Islet precursor cell (in vitro differentiated cells): ENCODE measurements at places on chromosomes 3 and 15.

DNA sequence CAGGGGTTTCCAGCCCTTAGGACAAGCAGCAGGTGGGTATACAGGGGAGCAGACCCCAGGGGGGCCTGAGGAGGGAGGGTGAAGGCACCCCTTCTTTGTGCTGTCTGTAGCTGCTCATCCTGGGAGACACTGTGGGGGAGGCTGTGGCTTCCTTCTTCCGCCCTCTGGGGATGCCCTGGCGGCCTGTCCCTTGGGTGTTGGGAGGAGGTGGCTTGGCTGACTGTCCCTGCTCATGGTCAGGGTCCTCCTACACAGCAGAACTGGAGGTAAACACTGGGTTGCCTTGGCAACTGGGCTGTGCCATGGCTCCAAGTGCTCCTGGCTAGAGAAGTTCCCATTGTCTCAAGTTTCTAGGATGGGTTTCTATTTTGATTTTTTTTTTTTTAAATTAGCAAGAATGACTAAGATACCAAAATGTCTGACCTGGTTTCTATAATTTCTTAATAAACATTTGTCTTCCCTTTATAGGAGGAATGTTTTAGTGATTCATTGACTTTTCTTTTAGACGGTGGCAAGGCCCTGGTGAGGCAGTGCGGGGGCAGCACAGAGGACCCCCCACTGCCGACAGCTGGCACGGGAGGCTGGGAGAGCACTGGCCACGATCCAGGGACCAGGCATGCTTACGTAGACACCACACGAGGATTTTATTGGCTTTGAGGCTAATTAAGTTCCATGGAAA, 12.4 kb downstream of the KLF13 start:
- DNase-seq, result no peak

GRCh38 chr15:36221992-36222391, 357.4 kb upstream of the CDIN1 start:
- no peak for DNase-seq

- DNase-seq, result no peak
These were observed 188.4 kb upstream of the PFN2 start for GRCh38 chr3:150158943-150159625.

- DNase-seq, result no peak
These were observed 115.0 kb upstream of the VEPH1 start for GRCh38 chr3:157618075-157618760.

- DNase-seq, result no peak
These were observed 537.8 kb downstream of the OTOL1 start for GRCh38 chr3:162034368-162034767.

GRCh38 chr3:116246406-116246980, 198.8 kb downstream of the LSAMP start:
- DNase-seq, result no peak

DNA sequence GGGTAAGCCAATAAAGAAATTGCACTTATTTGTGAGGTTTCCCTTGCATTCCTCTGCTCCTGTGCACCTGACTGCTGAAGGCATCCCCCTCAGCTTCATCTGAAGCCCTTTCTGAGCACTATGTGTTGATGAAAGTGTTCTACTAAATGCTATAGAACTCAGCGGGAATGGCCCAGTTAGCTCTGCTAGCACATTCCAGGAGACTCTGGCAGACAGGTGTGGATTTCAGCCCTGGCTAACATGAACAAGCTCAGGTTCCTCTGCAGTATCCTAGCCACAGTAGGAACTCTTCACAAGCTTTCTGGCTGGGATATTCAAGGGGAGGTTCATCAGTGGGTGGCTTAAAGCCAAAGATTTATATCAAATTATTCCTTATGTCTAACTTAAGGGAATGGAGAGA, 265.5 kb downstream of the RORA start:
- no peak for DNase-seq

GRCh38 chr3:15497964-15498363, 23.5 kb downstream of the COLQ start:
- DNase-seq, result no peak

- no peak for DNase-seq
These were observed 150.9 kb downstream of the FBN1 start for GRCh38 chr15:48494631-48495030.

DNA sequence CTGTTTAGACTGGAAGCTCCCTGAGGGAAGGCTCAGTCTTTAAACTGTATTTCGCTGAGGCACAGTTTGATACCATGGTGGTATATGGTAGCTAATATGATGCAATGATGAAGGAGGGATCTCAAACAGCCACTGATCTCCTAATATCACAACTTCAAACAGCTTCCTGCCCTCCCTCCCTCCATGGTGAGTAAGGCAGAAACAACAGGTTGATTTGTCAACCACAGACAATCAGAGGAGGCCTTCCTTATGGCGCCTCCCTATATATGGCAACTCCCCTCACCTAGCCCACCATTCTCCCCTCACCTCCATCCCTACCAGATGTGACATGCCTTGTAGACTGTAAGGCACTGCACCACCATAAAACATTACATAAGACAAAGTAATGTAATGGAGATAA, 316.5 kb upstream of the ICE2 start:
- no peak for DNase-seq

DNA sequence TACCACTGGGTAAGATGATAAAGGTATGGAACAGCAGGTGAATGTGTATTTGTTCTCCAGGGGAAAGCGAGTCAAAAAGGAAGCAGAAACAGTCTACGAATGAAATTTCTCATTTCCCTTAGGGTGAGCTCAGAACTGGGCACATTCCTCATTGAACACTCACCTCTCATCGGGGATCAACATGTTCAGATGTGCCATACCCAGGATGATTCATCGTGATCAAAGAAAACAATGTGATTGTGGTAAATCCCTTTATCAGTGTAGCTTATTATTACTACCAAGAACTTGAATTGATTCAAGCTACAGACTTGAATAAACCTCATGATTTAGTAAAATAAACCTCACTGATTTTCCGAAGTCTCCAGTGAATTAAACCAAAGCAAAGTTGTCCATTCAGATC, 72.1 kb downstream of the GJD2 start:
- DNase-seq, result no peak
